ENCODE measurements at places on chromosomes 16 and 17.
A peak's percentile ranks its signal among the peaks of the same experiment; 100 is the strongest.

DNA sequence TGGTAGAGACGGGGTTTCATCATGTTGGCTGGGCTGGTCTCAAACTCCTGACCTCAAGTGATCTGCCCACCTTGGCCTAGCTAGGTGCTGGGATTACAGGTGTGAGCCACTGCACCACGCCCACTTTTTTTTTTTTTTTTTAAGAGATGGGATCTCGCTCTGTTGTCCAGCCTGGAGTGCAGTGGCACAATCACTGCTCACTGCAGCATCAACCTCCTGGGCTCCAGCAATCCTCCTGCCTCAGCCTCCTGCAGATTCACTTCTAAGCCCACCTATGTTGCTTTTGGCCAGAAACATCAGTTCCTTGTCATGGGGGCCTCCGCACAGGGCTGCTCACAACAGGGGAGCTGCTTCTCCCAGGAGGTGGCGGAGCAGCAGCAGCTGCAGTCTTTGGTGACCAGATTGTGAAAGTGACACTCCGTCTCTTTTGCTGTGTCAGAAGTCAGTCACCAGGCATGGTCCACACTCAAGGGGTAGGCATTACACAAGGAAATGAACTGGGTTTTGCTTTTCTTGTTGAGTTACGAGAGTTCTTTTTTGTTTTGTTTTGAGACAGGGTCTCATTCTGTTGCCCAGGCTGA is 4.5 kb upstream of the NME4 start:
- no peak for DNase-seq

GRCh38 chr17:47265983-47266541 is 12.4 kb downstream of the ITGB3 start:
- DNase-seq: no peak

- DNase-seq: no peak
Observed at GRCh38 chr16:58280846-58281301, 14.0 kb downstream of the PRSS54 start.

DNA sequence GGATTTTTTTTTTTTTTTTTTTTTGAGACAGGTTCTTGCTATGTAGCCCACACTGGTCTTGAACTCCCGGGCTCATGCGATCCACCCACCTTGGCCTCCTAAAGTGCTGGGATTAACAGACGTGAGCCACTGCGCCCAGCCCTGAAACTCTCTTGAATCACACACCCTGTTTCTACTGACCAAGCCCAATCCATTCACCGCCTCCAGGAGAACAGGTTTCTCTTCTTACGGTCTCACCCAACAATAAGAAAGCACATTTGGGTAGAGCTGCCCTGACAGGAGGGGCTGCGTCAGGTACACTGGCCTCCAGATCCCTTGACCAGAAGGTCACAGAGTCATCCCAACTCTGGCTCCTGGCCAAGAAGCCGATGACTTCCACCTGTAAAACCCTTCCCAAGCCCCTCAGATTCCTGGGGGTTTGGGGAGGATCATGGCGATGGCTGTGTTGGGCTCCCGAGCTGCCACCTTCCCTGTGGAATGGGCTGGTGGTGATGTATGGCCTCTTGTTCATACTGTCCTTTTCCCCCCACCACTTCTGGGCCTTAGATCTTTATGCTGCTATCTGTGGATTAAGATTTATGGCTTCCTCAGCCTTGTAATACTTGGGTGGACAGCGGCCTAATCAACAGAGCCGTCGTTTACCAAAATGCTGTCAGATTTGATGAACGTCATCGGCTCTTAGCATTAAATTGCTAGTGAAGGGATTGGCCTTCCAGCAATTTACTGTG is 89.1 kb downstream of the KATNIP start:
- DNase-seq: no peak

DNA sequence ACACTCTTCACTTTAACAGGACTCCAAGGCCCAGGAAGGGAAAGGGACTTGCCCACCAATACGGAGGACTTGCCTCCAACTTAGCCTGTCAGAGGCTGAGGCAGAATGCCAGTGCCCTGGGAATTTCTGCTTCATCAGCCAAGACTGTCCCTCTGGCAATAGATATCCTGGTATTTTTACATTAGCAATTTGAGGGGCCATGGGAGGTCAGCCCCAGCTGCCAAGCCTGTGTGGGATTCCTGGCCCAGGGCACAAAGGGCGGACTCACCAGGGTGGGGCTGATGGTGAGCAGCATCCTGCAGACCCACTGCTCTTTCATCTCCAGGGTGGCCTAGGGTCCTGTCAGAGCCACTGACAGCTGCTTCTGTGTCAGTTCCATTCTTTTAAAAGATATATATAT is 78.3 kb upstream of the CIBAR2 start:
- DNase-seq: no peak

DNA sequence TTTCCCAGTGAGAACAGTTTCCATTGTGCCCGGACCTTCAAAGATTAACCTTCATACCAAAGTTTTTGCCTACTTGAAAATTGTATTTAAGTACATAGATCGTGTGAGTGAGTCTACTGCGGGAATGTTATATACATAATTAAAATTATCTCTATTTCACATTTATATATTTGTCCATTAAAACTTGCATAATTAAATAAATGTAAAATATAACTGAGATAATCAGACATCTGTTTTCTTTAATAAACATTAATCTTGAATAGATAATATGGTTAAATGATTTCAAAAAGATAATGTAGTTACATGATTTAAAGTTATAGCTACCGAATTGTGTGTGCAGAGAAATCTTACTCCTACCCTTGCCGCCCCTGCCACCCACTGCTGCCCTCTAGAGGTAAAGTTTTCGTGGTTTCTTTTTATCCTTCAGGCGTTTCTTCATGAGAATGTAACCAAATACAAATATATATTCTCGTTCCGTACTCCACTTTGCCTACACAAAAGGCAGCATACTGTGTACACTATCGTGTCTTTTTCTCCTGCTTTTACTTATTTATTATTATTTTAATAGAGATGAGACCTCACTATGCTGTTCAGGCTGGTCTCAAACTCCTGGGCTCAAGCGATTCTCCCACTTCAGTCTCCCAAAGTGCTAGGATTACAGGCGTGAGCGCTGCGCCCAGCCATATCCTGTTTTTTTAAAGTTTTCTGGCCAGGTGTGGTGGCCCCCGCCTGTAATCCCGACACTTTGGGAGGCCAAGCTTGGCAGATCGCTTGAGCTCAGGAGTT is 35.6 kb downstream of the RPA1 start:
- DNase-seq: no peak

DNA sequence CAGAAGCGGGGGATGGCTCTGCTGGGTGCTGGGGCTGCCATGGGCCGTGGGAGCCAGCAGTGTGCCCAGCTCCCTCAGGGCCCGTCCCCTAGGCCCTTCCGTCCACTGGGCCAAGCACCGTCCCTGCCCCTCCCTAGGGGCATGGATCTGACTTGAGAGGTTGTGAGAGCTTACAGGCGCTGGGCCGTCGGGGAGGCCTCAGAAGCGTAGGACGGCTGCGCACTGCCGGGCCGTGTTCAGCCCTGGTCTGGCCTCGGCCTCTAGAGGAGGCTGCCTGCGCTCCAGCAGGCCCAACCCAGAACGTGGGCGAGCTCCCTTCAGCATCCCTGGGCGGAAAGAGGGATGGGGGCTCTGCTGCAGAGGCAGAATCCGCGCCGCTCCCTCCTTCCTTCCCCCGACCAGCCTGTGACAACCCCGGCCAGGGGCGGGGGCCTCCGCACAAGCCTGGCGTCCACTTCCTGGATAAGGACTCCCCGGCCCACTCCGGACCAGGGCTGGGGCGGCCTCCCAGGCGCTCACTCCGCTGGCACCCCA is 685 bp upstream of the MPG start:
- peak; percentile 74 for DNase-seq

GRCh38 chr16:31451681-31452351 is 7.5 kb upstream of the ARMC5 start:
- DNase-seq: no peak

- no peak for DNase-seq
Observed at GRCh38 chr17:35069311-35069710, 5.8 kb upstream of the RFFL start.

DNA sequence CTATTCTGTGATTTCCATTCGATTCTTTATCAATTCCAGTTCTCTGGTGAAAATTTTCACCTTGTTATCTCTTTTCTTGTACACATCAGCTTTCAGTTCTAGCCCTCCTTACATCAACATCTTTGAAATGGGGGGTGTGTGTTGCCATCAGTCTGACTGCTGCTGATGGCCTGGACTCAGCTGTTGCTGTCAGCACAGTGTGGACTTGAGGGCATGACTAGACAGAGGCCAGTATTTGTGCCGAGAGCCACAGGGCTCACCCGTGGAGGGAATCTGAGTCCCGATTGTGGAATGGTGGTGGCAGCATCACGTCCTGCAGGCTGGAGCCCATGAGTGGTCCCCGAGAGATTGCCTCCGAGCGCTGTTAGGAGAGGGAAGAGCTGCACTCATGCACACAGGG is 114.2 kb downstream of the RPTOR start:
- no peak for DNase-seq

DNA sequence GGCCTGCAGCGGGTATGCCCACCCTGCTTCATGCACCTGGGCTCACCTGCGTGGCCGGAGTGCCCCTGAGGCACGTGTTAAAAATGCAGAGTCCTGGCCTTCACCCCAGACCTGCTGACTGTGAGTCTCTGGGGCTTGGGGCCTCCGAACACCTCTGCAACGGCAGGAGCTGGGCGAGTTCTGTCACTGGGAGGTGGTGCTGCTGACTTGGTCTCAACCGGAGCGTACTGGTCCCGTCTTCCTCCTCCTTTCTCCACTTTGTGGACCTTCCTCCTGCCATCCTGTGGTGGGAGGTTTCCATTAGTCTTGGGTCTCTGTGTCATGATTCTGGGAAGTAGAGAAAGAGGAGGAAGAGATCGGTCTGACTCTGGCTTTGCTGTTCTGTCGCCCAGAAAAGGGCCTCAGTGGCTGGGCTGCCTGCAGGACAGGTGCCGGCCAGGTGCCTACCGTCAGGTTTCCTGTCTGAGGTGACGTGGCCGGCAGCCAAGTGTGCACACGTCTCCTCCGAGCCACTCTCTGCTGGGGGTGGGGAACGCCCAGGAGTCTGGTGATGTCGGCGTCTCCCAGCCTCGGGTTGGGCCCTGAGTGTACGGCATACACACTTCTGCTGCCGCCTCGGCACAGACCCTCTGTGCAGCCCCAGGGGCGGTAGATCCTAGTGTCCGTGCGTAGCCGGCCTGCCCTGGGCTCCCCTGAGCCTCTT is 6.9 kb downstream of the TSC2 start:
- no peak for DNase-seq

DNA sequence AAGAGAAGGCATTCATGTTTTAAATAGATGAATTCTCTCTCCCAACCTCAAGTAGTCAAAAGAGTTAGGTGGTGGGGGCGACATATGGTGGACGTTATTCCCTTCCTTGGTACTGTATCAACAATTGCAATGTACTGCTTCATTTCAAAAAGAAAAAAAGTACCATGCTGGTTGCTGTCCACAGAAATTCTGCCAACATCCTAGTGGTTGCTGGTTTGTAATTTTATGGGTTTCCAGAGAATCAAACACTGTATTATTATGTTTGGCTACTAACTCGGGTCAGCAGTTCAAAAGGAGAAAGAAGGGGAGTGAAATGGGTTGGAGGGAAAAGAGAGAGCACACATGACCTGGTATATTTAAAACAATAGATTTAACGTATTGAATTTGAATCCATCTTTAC is 61.1 kb upstream of the KCNJ16 start:
- no peak for DNase-seq

- DNase-seq: no peak
Observed at GRCh38 chr17:12256380-12256995, 235.8 kb downstream of the MAP2K4 start.
